ENCODE measurements at places on chromosomes 1 and 21.
A peak's percentile ranks its signal among the peaks of the same experiment; 100 is the strongest.

DNA sequence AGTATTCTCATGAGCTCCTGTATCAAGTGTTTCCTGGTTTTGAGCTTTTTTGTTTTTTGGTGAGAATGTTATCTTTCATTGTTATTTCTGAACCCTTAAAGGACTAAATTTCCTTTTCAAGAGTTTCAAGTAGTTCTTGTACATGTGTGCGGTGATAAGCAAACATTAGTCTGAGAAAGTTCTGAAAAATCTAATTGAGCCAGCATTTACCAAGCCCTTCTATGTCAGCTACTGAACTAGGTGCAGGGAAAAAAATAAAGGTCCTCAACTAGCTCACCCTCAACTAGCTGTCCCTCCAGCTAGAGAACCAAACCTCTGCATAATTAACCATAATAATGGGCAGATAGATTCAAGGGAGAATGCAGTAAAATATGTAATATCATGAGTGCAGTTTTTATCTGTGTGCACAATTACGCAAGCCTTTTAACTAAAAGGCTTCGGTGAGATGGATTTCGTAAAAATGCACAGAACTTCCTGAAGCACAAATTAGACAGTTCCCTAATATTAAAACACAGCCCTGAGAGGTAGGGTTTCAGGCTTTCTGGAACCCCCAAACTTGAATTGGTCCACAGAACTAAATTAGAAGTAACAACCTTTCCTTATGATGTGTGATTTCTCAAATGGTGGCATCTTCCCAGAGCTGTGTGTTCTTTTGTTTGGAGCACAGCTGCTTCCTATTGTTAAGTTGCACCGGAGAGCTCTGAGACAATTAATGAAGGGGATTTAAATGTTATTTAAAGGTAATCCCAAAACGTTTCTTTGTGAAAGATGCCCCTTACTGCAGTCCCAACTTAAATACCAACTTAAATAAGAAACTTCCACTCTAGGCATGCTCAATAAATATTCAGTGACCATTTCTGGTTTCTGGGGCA, 165.8 kb downstream of the NFIA start:
- no peak for DNase-seq

DNA sequence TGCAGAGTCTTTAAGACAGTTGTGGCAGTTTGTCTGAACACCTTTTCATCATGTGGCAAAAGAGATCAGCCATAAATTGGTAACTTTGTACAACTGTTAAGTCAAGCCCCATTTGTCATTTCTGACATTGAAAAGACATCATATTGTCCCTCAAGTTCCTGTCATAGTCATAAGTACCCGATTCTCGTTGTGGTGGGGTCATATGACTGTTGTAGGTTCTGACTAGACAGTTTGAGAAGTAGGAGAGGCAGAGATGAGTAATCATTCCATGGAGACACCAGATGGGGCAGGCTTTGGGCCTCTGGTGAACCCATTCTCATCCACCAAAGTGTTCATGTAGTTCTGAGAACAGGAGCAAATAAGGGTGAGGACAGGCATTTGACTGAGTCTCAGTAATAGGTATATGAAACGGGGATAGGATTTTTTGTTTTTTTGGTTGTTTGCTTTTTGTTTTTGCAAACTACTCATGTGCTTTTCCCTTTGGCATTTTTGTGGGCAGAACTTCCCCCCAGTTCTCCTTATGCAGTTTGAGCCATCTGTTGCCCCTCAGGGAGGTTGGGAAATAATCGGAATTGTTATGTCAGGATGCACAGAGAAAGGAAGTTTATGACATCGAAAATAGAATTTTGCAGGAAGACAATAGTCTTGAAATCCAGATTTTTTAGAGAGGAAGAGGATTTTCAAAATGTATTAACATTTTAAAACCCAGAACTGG, 86.9 kb upstream of the KCNE2 start:
- no peak for DNase-seq

GRCh38 chr1:12553963-12554362, 64.0 kb downstream of the DHRS3 start:
- no peak for DNase-seq

DNA sequence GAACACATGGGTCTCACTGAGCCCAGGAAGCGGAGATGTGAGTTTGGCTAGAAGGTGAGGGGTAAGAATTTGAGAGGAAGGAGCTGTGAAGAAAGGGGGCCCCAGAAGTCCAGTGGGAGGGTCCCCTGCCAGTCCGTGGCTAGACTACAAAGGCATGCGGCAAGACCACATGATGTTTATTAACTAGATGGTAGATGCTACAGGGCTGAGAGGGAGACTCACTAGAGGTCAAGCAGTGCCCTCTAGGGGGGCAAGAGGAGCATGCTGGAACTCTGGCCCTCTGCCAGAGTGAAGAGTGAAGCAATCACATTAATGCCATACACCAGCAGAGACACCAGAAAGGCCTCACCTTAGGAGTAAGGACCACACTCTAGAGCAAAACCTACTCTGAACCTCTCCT, 12.2 kb downstream of the KIAA0319L start:
- peak; percentile 36 for DNase-seq

GRCh38 chr1:10888291-10888690, 91.8 kb upstream of the CASZ1 start:
- no peak for DNase-seq

DNA sequence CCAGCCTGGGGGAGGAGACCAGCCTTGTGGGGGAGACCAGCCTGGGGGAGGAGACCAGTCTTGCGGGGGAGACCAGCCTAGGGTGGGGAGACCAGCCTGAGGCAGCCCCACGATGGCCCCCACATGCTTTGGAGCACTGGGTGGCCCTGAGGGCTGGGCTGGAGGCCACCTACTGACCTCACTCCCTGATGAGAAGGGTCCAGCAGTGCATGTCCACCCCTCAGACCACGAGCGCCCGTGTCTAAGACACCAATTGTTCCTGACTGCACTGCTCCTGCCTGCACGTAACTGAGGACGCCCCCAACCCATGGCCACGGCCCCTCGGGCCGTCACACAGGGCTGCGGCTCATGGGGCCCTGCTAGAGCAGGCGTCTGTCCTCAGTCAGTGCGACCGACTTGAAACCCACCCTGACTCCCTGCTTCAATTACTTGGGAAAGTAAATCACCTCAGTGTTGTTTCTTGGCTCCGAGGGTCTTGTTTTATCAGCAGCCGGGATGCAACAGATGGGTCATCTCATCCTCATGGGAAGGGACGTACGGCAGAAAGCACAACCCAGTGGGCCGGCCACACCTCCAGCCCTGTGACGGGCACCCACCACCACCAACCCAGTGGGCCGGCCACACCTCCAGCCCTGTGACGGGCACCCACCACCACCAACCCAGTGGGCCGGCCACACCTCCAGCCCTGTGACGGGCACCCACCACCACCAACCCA, at the start of gene SPATC1L:
Gene SPATC1L (minus strand): TSS at position 550 of the 715 bp plus-strand sequence. CDS start 1,643 bp downstream, outside the sequence.
- peak; percentile 16 for DNase-seq

DNA sequence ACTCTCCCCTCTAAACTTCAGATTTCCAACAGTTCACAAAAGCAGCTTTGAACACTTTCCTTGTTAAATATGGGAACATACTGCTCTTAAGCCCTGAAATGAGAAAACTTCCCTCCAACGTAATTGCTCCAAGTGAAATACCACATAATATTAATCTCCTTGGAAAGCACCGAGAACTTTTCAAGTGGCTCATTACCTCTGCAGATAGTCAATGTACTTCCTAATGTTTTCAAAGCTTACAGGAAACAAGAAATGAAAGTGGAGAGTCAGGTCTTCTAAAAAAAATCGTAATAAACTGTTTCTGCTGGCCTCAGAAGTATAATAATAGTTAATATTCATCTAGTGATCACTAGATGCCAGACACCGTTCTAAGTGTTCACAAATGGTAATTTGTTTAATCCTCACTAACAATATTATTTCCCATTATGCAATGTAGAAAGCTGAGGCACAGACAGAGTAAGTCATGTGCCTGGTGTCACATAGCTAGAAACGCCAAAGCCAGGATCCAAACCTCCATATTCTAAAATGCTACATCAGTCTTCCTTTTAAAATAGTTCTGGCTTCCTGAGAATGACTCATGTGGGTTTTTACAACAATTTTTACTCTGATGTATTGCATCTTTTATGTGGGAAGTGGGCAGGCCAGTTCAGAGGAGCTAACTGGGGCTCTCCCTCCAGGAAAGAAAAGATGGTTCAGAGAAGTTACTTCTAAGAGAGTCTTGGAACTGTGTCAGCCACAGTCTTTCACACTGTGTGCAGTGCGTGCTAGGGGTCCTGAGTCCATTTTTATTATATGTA, 177.2 kb downstream of the PLPPR4 start:
- DNase-seq = no peak

- DNase-seq = no peak
These were observed 16.4 kb upstream of the ABCB10 start for GRCh38 chr1:229574679-229575442.

- no peak for DNase-seq
These were observed 21.5 kb downstream of the RCAN1 start for GRCh38 chr21:34593423-34593822.

- no peak for DNase-seq
These were observed 25.2 kb upstream of the SLAMF9 start for GRCh38 chr1:159979257-159979656.

DNA sequence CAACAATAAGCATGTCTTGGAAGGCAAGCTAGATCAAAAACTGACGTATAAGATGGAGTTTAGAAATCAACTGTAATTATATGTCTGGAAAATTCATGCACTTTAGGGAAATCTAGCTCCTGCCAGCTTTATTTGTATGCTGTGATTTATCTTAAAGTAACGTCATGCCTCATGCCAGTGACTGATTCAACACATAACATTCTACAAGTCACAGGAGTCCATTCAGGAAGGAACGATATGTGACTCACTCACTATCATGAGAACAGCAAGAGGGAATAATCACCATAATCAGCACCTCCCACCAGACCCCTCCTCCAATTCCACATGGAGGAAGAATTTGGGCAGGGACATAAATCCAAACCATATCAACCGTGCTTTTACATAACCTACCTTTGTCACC, 682.4 kb upstream of the ADAMTS5 start:
- DNase-seq = no peak

- DNase-seq = no peak
These were observed 87.4 kb upstream of the ERRFI1 start for GRCh38 chr1:8113262-8114220.

- no peak for DNase-seq
These were observed 25.7 kb downstream of the CTH start for GRCh38 chr1:70436622-70437251.

DNA sequence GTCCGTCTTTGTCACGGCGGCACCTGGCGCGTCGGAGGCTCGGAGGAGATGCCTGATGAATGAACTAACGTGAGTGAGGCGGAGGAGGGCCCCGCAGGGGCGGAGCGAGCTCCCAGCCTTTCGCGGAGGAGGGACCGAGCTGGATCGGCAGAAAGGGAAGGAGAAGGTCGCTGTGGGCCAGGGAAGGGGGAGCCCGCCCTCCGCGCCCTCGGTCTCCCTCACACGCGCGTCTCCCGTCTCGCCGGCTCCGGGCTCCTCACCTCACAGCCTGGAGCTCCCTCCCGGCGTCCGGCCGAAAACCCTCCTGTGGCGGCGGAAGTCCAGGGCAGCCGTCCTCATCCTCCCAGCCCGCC, 519 bp downstream of the ZNF496 start:
- peak; percentile 14 for DNase-seq

DNA sequence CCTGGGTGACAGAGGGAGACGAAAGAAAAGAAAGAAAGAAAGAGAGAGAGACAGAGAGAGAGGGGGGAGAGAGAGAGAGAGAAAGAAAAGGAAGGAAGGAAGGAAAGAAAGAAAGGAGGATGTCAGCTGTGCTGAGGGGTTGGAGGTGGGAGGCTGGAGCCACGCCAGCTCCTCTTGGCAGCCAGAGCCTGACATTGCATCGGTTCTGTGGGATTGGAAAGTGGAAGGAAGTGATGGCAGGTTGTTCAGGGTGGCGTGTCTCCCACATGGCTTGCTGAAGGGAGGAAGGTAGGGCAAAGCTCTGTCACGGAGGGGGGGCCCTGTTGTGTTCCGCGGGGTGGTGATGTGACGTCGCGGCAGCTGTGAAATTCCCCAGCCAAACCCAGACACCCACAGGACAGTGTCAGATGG, 30.7 kb downstream of the EIF2D start:
- peak; percentile 73 for DNase-seq

DNA sequence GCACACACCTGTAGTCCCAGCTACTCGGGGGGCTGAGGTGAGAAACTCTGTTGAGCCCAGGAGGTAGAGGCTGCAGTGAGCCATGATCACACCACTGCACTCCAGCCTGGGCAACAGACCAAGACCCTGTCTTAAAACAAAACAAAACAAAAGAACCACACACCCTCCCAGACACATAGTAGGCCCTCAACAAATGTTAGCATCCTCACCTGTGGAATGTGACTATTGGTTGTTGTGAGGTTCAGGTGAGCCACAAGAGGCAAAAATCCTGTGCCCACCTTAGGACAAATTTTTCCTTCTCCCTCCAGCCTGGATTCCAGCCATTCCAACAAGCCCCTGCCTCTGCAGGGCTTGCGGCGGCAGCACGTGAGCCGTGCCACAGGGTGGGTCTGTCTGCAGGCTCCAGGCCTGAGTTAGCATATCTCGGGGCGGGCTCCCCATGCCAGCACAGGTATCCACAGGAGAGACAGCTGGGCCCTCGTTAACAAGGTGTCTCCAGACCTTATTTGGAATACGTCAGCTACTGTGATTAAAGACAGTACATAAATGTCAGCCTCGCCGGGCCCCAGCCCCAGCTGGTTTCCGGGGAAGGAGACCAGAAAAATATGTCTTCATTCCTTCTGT, 17.4 kb downstream of the C1QB start:
- DNase-seq = no peak

DNA sequence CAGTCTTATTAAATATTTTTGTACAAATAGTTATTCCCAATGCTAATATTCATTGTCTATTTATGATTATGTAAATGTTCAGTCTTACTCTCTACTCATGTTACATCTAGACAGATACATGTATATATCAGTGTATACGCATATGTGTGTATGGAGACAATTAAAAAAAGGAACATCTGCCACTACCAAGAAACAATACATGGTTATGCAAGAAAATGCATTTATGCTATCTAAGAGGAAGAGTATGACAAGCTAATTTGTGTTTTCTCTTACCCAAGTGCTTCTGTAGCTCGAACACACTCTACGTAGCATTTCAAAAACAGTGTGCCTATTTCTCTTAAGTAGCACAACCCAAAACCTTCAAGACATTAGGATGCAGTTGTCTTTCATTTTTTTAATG, 6.1 kb upstream of the RLF start:
- no peak for DNase-seq

- DNase-seq = no peak
These were observed 79.2 kb downstream of the ATP5PO start for GRCh38 chr21:33836408-33836807.
